ENCODE measurements at places on chromosomes 3 and 15.

DNA sequence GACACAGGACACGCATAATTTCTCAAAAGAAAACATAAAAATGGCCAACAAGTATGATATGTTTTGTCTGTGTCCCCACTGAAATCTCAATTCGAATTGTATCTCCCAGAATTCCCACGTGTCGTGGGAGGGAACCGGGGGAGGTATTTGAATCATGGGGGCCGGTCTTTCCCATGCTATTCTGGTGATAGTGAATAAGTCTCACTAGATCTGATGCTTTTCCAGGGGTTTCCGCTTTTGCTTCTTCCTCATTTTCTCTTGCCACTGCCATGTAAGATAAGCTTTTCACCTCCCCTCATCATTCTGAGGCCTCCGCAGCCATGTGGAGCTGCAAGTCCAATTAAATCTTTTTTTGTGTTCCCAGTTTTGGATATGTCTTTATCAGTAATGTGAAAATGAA is 12.1 kb upstream of the POU1F1 start:
- no peak for DNase-seq

DNA sequence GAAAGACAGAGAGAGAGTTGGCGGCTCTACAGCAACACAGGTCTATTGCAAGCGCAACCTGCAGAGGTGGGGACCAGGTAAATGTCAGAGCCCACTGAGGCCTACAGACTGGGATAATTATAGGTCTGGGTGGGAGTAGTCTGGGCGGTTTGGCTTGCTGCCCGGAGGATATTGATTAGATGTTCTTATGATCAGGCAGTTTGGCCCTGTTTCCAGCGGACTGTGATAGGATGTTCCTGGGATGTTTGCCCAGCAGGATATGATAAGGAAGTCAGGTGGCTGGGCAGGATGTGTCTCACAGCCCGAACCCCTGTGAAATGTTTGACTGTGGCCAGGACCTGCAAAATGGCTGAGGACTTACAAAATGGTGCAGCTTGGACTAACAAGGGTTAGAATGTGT is 364.9 kb downstream of the NAALADL2 start:
- DNase-seq, result no peak

- DNase-seq, result no peak
Measured at GRCh38 chr15:29142129-29142747, 127.4 kb downstream of the NSMCE3 start.

GRCh38 chr3:25566358-25566920 is 98.3 kb downstream of the TOP2B start:
- no peak for DNase-seq

GRCh38 chr3:17672506-17672905 is 69.9 kb downstream of the TBC1D5 start:
- DNase-seq, result no peak

DNA sequence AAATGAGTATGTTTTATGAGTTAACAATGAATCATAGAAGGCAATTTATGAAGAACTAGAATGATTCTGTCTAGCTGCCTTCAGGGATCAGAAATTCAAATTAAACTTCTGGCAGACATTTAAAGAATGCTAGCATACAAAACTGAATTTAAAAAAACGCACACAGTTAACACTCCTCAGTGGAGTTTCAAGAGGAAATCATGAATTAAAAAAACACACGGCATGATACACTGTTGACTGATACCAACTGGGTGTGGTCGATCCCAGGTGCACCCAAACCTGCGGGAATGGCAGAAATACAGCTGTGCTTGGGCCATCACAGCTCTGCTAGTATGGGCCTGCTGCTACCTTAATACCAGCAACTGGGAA is 526.0 kb downstream of the FOXP1 start:
- DNase-seq, result no peak

- DNase-seq, result no peak
Measured at GRCh38 chr3:129312021-129312639, 33.5 kb downstream of the HMCES start.

DNA sequence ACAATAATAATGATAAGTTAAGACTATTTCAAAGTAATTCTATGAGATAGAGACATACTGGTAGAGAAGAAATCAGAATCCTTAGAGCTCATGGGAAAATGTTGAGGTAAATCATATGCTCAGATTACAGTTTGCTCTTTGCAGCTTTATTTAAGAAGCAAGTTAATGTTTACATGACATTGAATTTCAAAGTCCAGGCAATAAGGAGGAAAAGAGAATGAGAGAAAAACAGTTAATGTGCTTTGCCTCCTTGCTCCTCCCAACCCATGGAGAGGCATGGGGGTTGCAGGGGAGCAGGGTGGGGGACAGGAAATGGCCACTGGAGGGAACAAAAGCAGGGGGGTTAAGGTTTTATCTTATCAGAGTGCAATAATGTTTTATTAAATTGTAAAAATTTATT is 42.2 kb upstream of the ZBTB38 start:
- DNase-seq, result no peak

GRCh38 chr3:33256249-33256648 is 21.0 kb upstream of the FBXL2 start:
- no peak for DNase-seq

DNA sequence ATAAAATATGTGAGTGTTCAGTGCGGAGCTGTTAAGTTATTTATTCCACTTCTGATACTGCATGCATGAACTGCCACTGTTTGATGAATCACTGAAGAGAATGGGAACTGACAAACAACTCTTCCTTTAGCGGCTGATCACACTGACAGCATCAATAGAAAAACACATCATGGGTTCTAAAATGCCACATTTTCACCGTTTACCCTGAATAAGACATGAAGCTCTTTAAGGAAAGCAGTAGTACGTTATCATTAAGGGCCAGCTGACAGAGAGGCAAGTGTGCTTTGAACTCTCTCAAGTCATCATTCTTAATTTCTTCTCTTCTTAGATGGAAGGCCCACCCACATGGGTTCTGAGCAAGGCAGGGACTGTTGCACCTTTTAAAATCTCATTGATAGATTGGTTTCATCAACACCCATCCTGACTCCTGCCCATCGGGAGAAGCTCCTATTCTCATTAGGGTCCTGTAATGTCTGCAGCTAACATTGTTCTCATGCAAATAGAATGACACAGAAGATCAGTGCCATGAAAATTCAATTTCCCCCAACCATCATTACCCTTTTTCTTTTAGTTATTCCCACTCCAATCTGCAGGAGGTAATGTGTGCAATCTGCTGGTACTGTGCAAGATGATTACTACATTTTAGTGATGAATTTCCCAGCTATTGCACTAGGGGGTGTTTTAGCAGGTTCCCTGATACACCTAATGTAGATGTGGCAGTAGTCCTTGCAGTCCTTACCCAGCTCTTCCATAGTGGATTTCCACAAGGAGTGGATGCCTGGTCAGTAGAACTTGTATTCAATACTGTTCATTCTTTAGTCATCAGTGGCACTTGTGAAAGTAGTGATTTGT is 119.1 kb downstream of the ROBO2 start:
- no peak for DNase-seq

GRCh38 chr15:95448531-95449229 is 881.8 kb upstream of the NR2F2 start:
- DNase-seq, result no peak

DNA sequence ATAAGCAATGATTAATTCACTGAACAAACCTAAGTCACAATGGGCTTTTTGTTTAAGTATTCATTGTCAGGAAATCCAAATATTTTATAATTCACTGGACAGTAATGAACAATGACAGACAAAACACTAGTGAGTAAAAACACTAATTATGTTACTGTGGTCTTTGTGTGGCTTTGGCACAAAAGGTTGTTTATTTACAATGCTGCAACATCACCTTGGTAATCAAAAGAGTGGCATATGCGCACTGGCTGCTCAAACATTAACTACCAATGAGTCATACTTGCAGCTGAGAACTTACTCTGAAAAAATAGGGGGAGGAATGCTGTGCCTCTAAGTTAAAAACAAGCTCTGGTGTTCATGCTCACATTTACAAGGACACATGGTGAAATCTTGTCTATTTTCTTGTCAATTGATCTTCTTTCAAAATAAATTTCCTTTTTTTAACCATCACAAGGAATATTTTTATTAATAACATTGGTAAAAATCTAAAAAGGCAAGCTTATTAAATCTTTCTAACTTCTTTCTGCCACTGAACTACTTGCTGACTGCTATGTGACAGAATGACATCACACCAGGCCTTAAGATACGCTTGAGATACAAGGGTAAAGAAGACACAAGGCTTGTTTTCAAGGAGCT is 85.2 kb upstream of the PPIB start:
- peak; percentile 92 for DNase-seq
